ENCODE measurements at places on chromosomes 6 and 20.

DNA sequence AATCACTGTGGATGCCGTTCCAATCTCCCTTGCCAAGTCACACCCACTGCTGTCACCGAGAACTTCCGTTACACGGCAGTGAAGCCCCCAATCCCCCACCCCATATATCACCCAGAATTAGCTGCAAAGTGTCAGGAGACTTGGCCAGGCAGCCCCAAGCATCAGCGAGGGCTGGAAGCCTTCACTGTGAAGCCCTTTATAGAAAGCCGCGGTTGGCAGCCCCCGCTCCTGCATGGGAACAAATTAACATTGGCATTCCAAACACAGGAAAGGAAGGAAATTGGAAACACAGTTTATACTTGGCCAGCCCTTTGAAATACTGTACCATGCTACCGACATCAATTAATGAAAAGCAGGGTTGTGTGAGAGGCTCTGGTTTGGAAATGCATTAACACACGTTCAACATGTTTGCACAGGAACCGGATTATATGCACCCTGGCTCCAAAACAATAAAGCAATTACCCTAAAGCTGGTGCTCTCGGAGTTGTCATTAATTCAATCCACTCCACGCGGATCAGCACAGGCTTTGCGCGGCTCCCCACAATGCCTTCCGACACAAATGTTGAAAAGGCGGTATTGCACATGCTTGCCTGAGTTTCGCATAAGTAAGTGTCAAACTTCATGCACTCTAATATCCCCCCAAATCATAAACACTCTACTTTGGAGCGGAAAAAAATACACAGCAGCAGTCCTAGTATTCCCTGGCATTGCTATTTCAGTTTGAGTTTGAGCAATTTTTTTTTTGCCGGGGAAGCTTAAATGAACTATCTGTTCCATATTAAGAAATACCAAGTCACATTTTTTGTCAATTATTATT, 7.1 kb downstream of the BMP7 start:
- DNase-seq = no peak

DNA sequence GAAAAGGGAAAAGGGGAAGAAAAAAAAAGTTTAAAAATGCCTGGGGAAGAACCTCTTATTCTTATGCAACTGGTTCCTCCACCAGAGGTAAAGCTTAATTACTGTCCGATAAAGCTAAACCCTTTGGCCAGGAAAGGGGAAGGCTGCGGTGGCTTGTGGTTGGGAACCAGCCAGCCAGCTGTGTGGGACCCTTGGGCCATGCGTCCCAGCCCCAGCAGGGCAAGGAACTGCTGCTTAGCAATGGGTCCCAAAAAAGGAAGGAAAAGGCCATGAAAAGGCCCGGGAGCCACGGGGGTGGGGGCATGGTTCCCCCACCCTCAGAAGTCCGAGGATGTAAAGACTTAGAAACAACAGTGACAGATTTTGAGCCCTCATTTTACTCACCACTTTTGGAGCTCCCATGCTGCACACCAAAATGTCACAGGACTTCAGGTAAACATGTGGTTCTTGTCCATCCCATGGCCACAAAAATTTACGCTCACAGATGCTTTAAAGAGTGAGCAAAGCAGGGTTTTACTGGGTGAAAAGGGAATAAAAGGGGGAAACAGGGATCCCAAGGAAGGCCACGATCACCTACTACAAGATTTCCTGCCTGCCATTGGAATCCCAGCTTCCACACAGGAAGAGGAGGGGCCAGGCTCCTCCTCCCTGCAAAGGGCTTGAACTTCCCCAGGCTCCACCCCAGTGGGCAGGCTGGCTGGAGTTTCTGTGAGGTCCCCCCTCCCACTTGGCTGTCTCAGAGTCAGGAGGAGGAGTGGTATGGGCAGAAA, 1234.7 kb upstream of the GJE1 start:
- no peak for DNase-seq

GRCh38 chr6:38796006-38796405, 80.9 kb downstream of the DNAH8 start:
- DNase-seq = no peak

DNA sequence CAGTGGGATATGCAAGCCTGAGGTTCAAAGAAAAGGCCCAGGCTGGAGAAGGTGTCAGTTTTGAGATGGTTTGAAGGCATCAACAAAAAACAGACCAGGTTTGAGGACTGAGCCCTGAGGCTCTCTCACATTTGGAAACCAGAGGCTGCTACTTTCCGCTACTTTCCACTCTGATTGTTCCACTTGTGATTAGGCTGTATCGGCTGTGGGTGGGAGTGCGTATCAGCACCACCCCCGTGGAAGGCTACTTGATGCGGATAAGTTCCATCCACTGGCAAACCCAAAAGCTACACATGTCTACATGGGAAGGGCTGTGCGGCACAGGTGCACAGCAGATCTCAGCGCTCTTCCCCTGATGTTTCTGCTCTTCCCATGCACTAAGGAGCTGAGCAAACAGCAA, 198.7 kb downstream of the GMPR start:
- no peak for DNase-seq

DNA sequence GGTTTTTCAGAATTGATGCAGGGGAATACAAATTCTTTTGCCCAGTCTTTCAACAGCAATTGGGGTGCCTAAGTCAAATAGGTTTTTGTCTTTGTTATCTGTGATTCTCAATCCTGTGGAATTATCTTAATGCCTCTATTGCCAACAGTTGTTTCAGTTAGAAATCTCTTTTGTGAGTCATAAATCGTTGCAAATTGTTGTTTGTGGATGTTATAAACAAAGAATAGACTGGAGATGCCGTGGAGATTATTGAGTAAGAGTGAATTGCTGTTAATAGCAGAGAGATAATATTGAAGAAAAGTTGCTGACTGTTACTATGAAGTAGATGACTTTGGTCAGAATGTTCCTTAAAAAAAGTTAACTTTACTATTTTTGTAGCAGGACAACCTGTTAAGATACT, 63.7 kb upstream of the POPDC3 start:
- DNase-seq = no peak

DNA sequence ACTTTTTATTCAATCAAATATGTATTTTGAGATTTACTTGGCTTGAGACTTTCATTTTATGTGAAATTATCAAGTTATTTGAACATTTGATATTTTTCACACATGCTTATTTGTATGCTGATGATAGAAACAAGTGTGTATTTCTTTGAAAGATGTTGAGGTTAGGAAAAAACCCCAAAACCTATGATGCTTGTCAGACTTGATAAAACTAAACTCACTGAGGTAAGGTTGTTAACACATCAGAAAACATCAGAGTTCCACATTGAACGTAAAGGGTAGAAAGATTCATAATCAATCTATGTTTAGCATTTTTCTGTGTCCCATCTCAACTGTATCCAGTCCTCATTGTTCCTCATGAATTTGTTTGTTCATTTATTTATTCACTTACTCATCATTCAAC, 12.2 kb downstream of the SF3B5 start:
- no peak for DNase-seq

DNA sequence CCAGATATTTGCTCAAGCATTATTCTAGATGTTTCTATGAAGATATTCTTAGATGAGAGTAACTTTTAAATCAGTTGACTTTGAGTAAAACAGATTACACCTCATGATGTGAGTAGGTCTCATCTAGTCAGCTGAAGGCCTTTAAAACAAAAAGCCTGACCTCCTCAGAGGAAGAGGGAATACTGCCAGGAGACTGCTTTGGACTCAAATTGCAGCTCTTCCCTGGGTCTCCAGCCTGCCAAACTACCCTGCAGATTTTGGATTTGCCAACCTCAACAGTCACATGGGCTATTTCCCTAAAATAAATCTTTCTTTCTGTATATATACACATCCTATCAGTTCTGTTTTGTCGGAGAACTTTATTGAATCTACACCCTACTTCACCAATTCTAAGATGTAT, 182.5 kb upstream of the TENT5A start:
- DNase-seq = no peak

- no peak for DNase-seq
These were observed 7.7 kb upstream of the IRF4 start for GRCh38 chr6:383856-384255.

GRCh38 chr6:27986928-27987725, 30.1 kb downstream of the OR2B6 start:
- no peak for DNase-seq

DNA sequence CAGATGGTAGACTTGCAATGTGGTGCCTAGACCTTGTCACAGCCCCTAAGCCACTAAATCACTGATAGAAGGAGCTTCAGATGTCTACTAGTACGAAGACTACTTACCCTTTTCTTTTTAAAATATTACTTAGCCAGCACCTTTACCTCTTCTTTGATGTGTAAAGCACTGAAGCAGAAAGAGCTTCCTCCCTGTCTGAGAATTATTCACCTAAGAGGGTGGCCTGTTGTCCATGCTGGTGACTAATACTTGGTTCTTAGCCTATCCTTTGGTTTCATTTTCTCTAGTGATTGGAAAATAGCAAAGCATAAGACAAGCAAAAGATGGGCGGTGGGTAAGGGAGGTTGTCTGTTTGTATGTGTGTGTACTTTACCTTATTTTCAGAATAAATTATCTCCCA, 794.6 kb downstream of the TFAP2A start:
- DNase-seq = no peak

- peak; percentile 79 for DNase-seq
These were observed 1.6 kb upstream of the PSMB8 start for GRCh38 chr6:32845384-32845884.

GRCh38 chr20:695165-695866, 19.7 kb upstream of the SCRT2 start:
- DNase-seq = no peak

DNA sequence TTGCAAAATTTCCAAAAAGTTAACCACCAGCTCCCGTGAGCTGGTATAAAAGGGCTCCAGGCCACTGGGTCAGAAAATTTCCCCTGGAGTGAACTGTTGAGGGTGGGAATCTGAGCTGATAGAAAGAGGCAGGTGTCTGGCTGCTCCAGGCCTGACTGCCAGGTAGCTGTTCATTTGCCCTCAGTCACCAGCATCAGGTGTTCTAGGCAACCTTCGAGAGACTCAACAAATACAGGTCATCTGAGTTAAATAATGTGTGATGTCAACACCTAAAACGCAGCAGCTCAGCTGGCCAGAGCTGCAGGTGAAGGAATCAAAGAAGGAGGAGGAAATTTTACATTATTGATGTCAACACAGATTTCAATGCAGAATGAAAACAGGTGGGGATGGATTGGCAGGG, 46.7 kb downstream of the KCNK5 start:
- no peak for DNase-seq

- peak; percentile 38 for DNase-seq
These were observed 54.4 kb upstream of the SLCO4A1 start for GRCh38 chr20:62587757-62588402.

DNA sequence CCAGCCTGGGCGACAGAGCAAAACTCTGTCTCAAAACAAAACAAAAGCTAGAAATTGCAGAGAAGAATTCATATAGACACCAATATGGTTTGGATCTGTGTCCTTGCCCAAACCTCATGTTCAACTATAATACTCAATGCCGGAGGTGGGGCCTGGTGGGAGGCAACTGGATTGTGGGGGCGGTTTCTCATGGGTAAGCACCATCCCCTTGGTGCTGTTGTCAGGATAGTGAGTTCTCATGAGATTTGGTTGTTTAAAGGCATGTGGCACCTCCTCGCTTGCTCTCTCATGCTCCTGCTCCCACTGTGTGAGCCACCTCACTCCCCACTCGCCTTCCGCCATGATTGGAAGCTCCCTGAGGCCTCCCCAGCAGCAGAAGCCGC, 15.2 kb downstream of the NINL start:
- DNase-seq = no peak

Measured in DND-41 (cell line).